ENCODE measurements at places on chromosomes 13 and 19.

GRCh38 chr19:46533078-46533620 lies 37.5 kb upstream of the PNMA8B start:
- DNase-seq: no peak

DNA sequence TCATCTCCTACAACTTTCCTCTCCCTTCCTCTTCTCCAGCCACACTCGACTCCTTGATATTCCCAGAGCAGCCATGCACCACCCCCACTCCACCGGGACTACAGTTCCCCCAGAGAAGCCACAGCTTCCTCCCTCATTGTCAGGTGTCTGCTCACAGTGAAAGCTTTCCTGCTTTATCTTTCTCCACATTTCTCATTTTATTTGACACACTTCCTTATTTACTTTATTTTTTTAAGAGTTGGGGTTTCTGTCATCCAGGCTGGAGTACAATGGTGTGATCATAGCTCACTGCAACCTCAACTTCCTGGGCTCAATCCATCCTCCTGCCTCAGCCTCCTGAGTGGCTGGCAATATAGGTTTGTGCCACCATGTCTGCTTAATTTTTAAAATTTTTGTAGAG lies 464.6 kb downstream of the MYO16 start:
- DNase-seq: no peak

DNA sequence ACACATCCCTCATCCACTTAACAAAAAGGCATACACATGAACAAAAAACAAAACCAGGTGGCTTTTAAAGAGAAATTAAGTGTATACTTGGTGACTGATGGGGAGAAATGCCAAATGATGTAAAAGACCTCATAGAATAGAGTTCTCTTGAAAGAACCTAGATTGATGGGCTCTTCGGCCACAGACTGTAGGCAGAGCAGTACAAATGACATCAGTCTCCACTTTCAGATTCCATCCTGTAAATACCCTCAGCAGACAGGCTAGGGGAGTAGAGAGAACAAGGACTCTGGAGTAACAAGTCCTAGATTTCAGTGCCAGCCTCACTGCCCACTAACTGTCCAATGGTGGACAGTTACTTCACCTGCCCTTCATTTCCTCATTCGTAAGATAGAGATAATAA lies 203.8 kb downstream of the MZT1 start:
- DNase-seq: no peak

- no peak for DNase-seq
These were observed 87.4 kb upstream of the UBL3 start for GRCh38 chr13:29937841-29938240.

- DNase-seq: no peak
These were observed 1.7 kb downstream of the CXCL17 start for GRCh38 chr19:42441049-42441445.

- no peak for DNase-seq
These were observed 752.3 kb downstream of the PCDH9 start for GRCh38 chr13:66477816-66478215.

- DNase-seq: no peak
These were observed 1719.7 kb upstream of the SLC10A2 start for GRCh38 chr13:104785952-104786351.

- DNase-seq: no peak
These were observed 849.2 kb upstream of the GPC6 start for GRCh38 chr13:92377396-92377795.

DNA sequence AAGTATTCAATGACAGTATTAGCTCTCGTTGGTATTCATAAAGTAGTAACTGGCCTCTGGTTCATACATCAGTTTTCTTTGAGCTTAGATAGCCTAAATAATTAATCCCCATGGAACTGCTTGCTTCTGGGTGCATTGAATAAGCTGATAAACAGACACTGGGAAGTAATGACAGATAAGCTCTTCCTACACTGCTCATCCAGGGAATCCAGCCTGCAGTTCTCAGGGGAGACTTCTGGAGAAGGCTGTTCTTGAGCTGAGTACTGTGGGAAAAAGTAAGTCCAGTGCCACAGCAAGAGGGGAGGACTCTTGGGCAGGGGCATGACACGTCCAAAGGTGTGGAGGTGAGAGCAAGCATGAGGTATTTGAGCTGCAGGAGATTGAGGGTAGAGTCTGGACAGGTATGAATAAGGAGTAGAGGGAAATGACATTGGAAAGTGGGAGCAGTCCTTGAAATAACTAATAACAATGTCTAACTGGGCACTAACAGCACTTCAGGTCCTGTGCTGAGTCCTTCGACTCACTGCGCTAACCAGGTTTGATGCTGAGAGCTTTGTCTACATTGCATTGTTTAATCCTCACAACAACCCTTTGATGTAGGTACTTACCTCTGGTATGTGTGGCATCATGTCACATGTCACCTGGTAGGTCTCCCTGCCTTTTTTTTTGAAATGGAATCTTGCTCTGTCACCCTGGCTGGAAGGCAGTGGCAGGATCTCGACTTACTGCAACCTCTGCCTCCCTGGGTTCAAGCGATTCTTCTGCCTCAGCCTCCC lies 7.2 kb downstream of the GARRE1 start:
- no peak for DNase-seq

Measured in A549 (cell line).